NCI-H2029 (cell line): ENCODE measurements at places on chromosomes 5 and 9.
A peak's percentile ranks its signal among the peaks of the same experiment; 100 is the strongest.

GRCh38 chr5:82365026-82365425 lies 86.9 kb upstream of the RPS23 start:
- DNase-seq = peak; percentile 46

DNA sequence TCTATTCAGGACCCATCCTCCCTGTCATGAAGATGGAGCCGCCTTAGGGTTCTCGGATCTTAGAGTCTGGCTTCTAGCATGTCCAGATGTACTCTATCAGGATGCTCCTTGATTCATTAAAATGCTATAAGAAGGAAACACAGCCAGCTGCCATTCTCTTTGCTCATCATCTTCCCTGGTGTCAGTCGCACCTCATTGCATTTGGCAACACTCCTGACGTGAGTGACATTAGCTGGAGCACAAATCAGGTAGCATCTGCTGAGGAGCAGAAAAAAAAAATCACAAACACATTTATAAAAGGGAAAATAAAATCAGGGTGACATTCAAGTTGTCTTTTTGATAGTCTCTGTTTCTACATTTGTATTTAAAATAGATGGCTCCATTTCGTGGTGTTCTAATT lies 226.1 kb upstream of the NMUR2 start:
- no peak for DNase-seq

GRCh38 chr5:2169850-2170760 lies 287.4 kb upstream of the IRX4 start:
- no peak for DNase-seq

DNA sequence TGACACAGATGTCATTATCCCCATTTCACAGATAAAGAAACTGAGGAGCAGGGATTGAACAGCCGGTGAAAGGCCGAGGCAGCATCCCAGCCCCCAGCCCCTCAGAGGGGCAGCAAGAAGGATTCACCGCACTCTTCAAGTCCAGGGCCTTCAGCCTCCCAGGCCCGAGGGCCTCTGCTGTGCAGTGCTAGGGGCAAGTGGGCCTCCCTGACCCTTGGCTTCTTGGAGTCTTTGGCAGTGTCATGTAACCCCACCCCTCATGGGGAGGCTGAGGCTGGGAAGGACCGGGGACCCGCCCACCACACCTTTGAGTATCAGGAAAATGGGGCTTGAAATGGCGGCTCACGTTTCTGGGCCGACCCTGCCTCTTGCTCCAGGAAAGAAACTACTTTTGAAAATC lies 28.7 kb upstream of the RXRA start:
- DNase-seq = no peak

DNA sequence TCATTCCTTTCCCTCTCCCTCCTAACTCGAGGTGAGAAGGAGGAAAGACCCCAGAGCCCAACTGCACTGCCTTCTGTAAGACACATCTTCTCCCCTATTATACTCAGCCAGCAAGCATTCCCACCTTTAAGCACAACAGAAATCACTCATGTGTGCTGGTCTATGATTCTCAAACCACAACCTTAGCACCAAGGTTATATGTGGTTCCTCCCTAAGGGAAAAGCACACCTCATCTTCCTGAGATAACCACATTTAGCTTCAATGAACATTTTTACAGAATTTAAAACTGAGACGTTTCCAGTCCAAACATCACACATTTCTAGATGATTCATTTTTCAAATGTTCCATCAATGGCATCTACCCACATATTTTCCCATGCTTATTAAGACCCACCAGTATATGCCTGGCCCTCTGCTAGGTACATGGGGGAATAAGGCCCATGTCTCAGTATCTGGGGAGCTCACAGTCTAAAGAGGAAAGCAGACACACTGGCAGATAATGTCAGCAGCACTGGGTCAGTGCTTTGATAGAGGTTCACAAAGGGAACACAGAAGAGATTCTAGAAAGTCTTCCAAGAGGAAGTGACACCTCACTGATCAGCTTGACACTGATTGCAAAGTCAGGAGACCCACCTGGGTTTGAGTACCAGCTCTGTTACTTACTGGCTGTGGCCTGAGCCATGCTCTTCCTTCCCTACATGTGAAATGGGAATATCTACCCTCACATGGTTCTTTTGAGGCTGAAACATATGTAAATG lies 245.4 kb downstream of the DENND1A start:
- DNase-seq = no peak

GRCh38 chr5:172561151-172561550 lies 79.9 kb upstream of the NEURL1B start:
- no peak for DNase-seq

GRCh38 chr5:98700730-98701129 lies 72.7 kb upstream of the RGMB start:
- no peak for DNase-seq

DNA sequence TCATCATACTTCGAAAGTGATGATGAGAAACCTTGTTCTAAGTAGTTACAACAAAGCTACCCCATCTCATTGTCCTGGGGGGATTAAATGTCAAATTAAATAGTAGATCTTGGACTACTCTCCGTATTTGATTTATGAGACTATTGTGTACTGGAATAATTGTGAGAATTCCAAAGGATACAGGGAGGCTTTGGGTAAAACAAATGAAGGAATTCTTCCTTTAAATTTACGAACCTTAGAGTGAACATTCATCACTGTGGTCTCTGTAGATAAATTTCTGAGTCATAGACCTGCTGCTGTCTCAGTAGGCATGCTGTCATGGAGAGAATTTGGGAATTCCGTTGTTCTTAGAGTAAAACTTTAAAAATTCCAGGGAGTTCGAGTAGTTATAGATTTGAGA lies 836.2 kb downstream of the DNAH5 start:
- DNase-seq = no peak

DNA sequence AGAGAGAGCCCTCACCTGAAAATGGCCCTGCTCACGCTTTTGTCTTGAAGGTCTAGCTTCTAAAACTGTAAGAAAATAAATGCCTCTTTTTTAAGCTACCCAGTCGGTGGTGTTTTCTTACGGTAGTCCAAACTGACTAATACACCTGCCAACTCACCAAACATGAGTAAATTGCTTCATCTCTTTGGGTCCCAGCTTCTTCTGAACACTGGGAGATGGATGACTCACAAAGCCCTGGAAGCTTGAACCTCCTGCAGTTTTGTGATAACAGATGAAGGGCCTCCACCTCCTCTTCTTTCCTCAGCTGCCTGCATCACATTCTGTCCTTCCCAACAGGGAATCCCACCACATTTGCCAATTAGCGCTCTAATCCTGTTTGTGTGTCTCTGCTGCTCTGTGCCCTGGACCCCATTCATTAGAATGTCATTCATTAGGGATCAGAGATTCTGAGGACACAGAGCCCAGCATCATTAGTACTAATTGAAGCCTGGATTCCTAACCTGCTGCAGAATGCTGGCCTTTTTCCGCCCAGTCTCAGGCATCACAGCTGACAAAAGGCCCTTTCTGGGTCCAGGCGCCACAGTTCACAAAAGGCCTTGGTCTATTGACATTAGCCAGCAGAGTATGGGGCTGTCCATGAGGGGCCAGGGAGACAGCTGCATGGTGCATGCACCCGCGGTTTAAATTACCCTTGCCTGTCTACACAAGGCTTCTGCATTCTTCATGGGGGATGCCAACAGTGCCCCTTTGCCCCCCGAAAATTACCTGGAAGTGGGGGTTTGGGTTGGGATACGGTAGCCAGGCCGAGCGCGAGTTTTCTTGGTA lies 349.3 kb downstream of the SEMA5A start:
- DNase-seq = no peak

GRCh38 chr9:126671381-126671831 lies 57.7 kb downstream of the LMX1B start:
- no peak for DNase-seq

DNA sequence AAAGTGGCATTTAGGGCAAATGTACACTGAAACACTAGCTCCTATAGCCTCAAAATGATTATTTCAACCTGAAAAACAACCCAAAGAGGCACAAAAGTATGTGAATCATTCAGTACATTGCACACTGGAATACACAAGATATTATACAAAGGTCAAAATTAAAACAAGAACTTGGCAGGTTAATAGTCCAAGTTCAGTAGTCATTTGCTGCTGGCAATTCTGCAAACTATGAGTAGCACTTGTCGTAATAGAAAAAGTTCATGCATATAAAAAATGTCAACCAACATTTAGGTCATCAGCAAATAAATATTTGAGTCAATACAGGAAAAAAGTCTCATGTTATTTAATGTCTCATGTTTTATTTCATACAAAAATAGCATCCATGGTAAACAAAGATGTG lies 98.7 kb downstream of the LPAR1 start:
- DNase-seq = no peak

- DNase-seq = no peak
These were observed 109.0 kb downstream of the MVB12B start for GRCh38 chr9:126435626-126436025.

GRCh38 chr5:20654033-20654432 lies 666.0 kb upstream of the CDH18 start:
- no peak for DNase-seq

DNA sequence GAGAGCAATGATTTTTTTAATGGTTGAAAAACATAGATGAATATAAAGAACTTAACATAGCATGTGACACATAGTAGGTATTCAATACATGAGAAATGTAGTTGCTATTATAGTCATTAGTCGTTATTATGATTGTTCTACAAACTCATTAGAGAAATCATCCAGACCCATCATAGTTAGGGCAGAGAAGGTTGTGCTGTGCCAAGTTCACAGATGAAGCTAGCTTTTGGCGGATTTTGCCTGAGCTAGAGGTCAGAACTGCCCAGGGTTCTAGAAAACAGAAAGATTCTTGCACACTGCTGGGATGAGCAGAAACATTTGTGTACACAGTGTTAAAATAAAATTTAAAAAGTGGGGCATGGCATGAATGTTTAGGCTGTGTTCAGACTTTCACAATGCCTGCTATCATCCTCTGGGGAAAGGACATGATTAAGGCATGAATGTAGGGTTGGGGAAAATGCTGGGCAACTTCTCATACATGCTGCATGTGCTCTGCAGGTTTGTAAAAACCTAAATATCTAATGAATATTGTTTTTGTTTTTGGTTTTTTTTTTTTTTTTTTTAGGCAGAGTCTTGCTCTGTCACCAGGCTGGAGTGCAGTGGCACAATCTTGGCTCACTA lies 33.3 kb upstream of the RAD23B start:
- DNase-seq = no peak

GRCh38 chr9:91720751-91721705 lies 229.0 kb downstream of the ROR2 start:
- no peak for DNase-seq

GRCh38 chr5:138603249-138603920 lies 28.2 kb upstream of the HSPA9 start:
- no peak for DNase-seq

DNA sequence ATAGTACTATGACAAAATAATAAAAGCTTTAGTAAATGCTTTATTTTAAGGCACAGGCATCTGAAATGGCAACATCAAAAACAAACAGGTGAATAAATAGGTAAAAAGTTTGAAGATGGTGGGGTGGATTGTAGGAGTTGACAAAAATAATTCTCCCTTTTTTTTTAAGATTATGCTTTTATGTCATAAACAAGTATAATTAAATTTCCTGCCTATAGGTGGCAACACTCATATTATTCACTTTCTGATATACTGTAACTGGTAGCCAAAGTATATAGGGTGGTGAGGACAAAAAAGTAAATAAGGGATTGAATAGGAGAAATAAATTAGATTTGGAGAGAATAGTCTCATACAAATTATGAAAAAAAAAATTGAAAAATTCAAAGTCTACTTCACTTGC lies 120.0 kb upstream of the ACOT12 start:
- no peak for DNase-seq

GRCh38 chr5:160453751-160454150 lies 32.1 kb downstream of the PTTG1 start:
- DNase-seq = no peak

- no peak for DNase-seq
These were observed 11.2 kb downstream of the KLHL9 start for GRCh38 chr9:21324047-21324446.

DNA sequence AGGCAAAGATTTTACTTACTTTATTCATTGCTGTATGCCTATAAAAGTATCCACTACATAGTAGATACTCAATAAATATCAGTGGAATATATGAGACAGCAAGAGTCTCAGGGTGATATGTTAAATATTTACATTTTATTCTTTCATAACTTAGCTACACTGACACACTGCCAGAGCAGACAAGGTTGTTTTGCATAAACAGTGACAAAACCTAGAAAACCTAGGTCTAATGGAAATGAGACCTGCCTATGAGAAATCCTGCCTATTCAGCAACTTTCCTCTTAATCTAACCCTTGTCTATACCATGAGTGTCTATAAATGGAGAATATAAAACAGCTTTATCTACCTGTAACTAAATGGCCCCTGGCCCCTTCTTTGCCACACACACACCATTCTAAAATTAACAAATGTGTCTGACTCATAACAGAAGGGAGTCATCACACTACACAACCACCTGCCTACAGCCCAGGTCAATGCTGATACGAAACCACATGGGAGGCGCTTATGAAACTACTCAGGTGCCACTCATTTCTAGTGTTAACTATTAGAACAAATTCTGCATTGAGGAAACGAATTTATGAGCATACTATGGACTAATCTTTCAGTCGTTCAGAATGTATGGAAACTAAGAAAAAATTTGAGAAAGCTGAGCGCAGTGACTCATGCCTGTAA lies 60.3 kb downstream of the UBAP2 start:
- no peak for DNase-seq

- DNase-seq = no peak
These were observed 281.1 kb downstream of the FER start for GRCh38 chr5:109028608-109029299.

DNA sequence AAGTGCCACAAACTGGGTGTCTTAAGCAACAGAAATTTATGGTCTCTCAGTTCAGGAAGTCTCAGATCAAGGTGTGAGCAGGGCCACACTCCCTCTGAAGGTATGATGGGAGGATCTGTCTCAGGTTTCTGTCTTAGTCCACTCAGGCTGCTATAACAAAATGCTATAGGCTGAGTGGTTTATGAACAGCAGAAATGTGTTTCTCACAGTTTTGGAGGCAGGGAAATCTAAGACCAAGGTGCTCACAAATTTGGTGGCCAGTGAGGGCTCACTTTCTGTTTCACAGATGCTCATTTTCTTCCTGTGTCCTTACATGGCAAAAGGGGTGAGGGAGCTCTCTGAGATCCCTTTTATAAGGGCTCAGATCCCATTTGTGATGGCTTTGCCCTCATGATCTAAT lies 281.4 kb downstream of the CWC27 start:
- DNase-seq = no peak

- no peak for DNase-seq
These were observed 82.9 kb upstream of the PRRC1 start for GRCh38 chr5:127434588-127434987.

- DNase-seq = no peak
These were observed 2.9 kb downstream of the IQGAP2 start for GRCh38 chr5:76406014-76406413.
